ENCODE measurements at places on chromosomes 13 and 19.
A peak's percentile ranks its signal among the peaks of the same experiment; 100 is the strongest.

- DNase-seq = no peak
These were observed 49.5 kb upstream of the PCDH17 start for GRCh38 chr13:57582032-57582431.

- no peak for DNase-seq
These were observed 33.3 kb upstream of the ALOX5AP start for GRCh38 chr13:30702006-30702405.

GRCh38 chr13:60392131-60392530, 4.9 kb upstream of the TDRD3 start:
- no peak for DNase-seq

GRCh38 chr13:45331692-45332035, 9.3 kb downstream of the TPT1 start:
- no peak for DNase-seq

- no peak for DNase-seq
These were observed 180.7 kb downstream of the SLITRK6 start for GRCh38 chr13:85618521-85618920.

GRCh38 chr13:38042771-38043170, 173.2 kb upstream of the TRPC4 start:
- DNase-seq = no peak

DNA sequence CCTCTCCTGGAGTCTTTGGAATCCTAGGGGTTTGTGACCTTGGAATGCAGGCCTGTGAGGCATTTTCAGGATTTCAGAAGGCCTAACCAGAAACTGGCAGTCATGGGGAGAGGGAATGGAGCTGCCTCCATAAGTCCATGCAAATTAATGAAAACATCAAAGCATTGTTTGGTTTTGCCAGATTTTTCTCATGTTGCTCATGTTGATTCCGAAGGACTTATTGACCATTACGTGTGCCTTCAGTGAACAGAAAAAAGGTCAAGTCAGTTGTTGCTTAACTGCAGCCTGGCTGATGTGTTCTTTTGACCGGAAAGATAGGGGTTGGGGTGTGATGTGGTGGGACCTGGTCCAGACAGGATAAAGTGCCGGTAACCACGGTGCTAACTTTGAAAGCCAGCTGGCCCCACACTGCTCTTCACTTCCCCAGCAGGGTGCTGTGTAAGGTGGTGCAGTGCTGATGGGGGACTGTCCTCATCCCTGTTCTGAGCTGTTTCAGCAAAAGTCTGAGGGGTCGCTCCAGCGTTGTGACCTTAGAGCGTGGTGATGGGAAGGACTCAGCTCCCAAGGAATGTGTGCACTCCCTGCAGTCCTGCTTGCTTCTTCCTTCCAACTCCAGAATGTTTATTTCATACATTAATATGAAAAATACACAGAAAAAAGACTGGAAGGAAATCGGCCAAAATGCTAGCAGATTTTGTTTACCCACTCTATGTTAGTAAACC, 3.5 kb downstream of the RNF113B start:
- DNase-seq = peak; percentile 98

DNA sequence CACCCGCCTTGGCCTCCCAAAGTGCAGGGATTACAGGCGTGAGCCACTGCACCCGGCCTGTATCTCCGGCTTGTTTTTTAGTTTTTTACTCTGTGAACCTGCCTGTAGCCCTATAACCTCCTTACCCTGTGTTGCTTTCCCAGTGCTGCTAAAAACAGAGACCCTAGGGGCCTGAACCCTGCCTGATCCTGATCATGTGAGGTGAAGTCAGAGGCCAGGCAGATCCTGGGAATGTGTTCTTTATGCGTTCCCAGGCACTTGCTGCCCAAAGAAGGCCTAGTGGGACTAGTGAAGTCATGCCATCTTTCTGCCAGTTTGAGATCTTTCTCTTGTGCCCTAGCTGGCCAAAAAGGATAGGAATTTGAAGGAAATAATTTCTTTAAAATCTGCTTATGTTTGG, 4.6 kb downstream of the UBA2 start:
- no peak for DNase-seq

DNA sequence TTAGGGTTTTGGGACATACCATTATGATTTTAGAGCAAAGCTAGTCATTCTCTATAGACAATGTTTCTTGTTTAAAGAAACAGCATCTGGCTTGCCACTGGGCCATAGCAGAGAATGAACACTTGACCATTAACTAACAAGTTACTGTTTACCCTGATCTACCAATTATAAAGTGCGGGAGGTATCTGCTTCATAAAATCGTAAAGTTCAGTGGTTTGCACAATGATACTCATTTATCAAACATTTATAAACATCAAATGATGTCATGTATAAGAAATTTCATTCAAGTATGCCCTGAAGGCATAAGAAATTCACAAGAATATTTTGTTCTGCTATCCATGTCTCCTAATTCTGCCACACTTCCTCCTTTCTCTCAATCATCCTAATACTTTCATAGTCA, 139.2 kb downstream of the PCDH20 start:
- DNase-seq = no peak

GRCh38 chr13:46342538-46342937, 44.5 kb downstream of the RUBCNL start:
- DNase-seq = no peak

DNA sequence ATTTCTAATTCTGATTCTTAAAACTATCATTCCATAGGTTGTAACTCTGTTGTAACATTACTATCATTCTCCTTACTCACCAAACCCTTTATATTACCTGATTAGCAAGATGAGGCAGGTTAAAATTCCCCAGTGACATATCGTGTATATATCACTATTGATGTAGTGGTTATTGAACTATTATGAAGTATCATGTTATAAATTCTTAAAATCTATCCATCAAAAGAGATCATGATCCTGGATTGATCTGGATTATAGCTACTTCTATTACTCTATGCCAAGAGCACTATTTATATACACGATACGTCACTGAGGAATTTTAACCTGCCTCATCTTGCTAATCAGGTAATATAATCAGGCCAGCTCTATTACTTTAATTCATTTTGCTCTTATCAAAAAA, 533.9 kb downstream of the SLITRK6 start:
- no peak for DNase-seq

DNA sequence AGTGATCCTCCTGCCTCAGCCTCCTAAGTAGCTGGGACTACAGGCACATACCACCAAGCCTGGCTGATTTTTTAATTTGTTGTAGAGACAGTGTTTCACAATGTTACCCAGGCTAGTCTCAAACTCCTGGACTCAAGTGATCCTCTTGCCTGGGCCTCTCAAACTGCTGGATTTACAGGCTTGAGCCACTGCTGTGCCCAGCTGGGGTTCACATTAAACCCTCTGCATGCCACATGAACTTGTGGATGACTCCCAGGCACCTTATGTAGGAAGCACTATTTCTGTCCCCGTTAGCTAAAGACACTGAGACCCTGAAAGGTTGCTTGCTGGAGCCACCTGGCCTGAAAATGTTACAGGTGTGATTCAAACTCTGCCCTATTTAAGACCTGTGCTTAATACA, 10.5 kb downstream of the MYH14 start:
- no peak for DNase-seq

DNA sequence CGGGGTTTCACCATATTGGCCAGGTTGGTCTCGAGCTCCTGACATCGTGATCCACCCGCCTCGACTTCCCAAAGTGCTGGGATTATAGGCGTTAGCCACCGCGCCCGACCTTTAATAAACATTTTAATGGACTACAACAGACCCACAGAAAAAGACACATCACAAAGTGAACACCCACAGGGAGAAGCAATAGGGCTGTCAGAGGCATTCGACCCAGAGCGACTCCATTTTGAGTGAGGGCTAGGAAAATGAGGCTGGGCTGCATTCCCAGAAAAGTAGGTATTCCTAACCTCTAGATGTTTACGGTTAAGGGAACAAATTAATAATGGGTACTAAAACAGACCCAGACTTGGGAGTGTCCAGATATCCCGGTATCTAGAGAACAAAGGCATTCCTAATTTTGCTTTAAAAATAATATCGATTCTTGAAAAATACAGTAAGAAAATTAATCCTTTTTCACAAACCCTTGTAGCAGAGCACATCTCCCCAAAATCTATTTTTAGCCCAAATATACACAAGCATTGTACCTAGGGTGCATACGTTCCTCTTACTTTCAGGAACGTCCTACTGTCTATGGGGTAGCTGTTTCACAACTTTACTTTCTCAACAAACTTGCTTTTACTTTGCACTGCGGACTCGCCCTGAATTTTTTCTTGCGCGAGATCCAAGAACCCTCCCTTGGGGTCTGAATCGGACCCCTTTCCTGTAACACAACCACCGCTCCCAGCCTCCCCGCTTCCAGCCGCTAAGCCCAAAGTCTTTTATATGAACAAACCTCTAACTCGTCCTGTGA, 811 bp upstream of the ZNF8 start:
- no peak for DNase-seq

GRCh38 chr13:20812890-20813289, 39.1 kb upstream of the EEF1AKMT1 start:
- DNase-seq = no peak

GRCh38 chr19:11445141-11445540, 9.7 kb downstream of the PRKCSH start:
- no peak for DNase-seq

DNA sequence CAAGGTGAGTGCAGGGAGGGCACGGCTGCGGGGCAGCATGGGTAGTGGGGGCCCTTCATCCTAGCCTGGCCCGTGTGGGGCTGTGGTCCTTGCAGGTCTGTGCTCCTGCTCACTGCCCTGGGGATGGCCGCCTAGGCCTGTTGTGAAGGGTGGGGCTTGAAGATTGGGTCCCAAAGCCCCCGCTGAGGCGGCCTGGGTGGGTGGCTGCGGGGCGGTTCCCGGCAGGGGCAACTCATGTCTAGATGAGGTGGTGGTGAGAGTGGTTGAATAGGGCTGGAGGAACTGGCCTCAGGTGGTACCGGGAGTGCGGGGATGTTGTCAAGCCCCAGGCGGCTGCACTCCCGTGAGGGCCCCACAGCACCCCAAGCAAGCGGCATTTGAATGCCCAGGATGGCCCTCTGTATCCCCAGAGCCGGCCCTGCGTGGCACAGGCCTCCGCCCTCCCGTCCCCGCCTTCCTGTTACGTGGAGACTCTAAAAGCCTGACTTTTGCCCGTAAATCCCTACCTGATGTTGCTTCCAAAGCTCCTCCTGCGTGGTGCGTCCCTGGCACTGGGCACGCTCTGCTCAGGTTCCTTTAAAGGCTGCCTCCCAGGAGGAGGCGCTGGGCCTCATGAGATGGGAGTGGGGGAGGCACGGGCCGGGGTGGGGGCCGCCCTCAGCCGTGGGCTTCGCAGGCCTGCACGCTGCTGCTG, 15.0 kb downstream of the SPPL2B start:
- no peak for DNase-seq

GRCh38 chr19:32349051-32349450, 3.6 kb downstream of the ZNF507 start:
- DNase-seq = no peak

- DNase-seq = no peak
These were observed 1.8 kb upstream of the CEACAM8 start for GRCh38 chr19:42596391-42597072.

DNA sequence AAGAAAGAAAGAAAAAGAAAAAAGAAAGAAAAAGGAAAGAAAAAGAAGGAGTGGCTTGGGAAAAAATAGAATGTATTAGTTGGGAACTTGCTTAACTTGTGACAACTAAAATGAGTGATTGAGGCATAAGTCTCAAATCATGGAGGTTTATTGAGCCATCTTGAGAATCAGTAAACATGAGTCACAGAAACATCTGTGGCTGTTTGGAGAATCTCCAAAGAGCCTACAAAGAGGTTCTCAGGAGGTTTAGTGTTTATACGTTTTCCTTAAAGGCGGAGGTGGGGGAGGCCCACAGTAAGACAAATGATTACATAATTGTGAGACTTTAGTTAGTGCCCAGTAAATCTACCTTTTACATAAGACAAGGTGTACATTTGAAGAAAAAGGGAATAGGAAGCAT, 38.6 kb downstream of the WDR87 start:
- no peak for DNase-seq

DNA sequence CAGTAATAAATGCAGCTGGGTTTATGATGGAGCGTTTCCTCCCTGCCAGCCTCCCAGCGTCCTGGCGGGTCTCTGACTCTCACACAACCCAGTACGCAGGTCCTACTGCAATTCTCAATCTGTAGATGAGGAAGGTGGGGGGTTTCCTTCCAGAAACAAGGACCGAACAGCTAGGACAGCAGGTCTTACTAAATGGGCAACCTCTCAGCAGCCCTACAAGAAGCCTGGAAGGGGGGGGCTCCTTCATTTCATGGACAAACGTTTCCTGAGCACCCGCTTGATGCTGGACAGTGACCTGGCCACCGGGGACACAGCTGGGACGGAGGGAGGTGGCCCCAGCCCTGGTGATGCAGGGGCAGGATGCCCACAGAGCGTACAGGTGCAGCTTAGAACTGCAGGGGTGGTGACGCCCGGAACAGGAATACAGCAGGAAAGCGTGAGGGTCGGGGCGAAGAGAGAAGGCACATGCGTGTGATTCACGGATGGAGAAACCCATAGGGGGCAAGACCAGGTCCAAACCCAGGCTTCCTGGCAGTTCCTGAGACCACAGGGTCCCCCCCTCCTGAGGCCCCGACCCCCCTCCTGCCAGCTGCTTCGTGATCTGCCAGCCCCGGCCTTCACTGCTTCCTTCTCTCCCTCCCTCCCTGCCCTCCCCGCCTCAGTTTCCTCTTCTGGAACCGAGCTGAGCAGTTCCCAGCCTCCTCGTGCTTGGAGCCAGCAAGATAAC, 732 bp upstream of the C2CD4C start:
- DNase-seq = no peak

- DNase-seq = no peak
These were observed 245.5 kb downstream of the TUBA3C start for GRCh38 chr13:18936104-18936503.

DNA sequence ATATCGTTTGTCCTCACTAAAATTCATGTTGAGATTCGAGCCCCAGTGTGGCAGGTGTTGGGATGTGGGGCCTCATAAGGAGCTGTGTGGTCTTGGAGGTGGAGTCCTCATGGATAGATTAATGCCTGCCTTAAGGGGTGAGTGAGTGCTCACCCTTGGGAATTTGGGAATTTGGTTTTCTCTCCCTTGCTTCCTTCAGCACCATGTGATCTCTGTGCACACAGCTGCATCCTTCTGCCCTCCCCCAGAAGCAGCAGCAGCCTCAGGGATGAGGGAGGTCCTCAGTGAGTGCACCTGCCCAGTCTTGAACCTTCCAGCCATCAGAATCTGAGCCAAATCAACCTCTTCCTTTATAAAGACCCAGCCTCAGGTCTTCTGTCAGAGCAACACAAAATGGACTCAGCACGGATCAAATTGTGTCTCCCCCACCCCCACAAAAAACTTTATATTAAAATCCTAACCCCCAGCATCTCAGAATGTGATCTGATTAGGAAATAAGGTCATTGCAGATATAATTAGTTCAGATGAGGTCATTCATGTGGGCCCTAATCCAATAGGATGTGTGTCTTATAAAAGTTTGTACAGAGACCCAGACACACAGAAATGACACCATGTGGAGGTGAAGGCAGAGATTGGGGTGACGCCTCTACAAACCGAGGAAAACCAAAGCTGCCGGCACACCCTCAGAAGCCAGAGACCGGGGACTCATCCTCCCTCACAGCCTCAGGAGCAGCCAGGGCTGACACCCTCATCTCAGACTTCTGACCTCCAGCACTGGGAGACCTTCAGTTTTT, 12.9 kb downstream of the CYTH2 start:
- no peak for DNase-seq

GRCh38 chr13:77866971-77867370, 51.7 kb downstream of the EDNRB start:
- DNase-seq = no peak
